ENCODE measurements at places on chromosomes 5 and 9.

- H3K27ac ChIP-seq = peak overlapping the region; percentile 95
- peak overlapping the region; percentile 71 for H3K4me3 ChIP-seq
- DNase-seq = peak; percentile 83
- H3K27me3 ChIP-seq = peaks cover 17% of the 10 kb centered on the region
- peaks cover 58% of the 10 kb centered on the region for H3K4me1 ChIP-seq
- peaks cover 3% of the 10 kb centered on the region for H3K36me3 ChIP-seq
Observed at GRCh38 chr5:6827526-6828219, 114.4 kb downstream of the TENT4A start.

GRCh38 chr5:140561753-140562523, 2.5 kb downstream of the APBB3 start:
- peaks cover 14% of the 10 kb centered on the region for H3K36me3 ChIP-seq
- peaks cover 33% of the 10 kb centered on the region for H3K4me1 ChIP-seq

DNA sequence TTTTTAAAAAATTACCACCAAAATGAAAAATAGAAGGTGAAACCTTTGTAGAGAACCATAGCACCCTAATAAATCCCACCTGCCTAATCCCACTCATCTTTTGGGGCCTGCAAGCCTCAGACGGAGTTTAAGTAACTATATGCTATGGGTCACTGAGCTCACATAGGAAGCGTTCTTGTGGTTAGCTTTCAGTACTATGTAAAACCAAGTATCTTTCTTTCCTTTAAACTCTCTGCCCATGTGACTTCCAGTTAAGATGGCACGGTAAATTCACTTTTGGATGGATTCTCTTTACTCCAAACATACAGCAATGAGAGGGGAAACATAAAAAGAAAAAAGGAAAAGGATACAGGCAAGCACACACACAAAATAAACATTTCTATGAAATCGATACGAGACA, 50.9 kb downstream of the FANCC start:
- peak overlapping the region; percentile 81 for H3K27ac ChIP-seq
- peaks cover 40% of the 10 kb centered on the region for H3K4me1 ChIP-seq
- peaks cover 2% of the 10 kb centered on the region for H3K36me3 ChIP-seq
- H3K4me3 ChIP-seq = peak overlapping the region; percentile 29

DNA sequence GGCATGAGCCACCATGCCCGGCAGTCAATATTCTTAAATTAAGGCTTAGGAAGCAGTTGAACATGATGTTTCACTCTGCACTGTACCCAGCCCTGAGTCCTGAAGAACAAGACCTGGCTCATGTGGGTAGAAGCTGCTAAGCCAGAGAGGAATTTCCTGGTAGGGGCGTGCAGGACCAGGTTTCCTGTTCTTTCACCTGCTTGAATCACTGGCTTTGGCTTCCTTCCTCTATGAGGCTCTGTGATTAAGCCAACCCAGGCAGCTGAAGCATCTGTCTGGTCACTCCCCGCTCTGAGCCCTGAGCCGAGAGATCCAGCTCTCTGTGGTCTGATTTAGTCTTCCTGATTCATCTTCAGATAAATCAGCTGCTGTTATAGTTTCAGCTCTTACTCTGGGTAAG, 29.1 kb downstream of the CFAP77 start:
- no peak overlapping the region for H3K4me3 ChIP-seq
- peaks cover 7% of the 10 kb centered on the region for H3K4me1 ChIP-seq
- no peak overlapping the region for H3K27ac ChIP-seq

- peak overlapping the region; percentile 32 for H3K27ac ChIP-seq
- peak overlapping the region; percentile 36 for H3K4me3 ChIP-seq
- H3K4me1 ChIP-seq = peaks cover 24% of the 10 kb centered on the region
- peaks cover 3% of the 10 kb centered on the region for H3K27me3 ChIP-seq
- no peak for DNase-seq
Observed at GRCh38 chr5:171386006-171386671, 1.5 kb upstream of the NPM1 start.

GRCh38 chr9:128361986-128362646, 9.1 kb upstream of the URM1 start:
- peak; percentile 81 for DNase-seq
- peaks cover 13% of the 10 kb centered on the region for H3K4me1 ChIP-seq
- no peaks in the 10 kb centered on the region for H3K27me3 ChIP-seq
- H3K4me3 ChIP-seq = peak overlapping the region; percentile 60
- peak overlapping the region; percentile 79 for H3K27ac ChIP-seq

DNA sequence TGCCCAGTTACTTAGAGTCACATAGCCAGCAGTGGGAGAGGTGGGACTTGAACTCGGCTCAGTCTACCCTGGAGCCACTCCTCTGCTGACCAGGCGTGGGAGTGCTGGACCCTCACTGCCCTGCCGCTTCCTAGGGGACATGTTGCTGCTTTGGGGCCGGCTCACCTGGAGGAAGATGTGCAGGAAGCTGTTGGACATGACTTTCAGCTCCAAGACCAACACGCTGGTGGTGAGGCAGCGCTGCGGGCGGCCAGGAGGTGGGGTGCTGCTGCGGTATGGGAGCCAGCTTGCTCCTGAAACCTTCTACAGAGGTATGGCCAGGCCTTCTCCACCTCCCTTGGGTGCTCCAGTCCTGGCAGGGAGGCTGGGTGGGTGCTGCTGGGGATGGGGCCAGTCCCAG, 3.4 kb upstream of the CACFD1 start:
- H3K4me1 ChIP-seq = peaks cover 2% of the 10 kb centered on the region
- H3K27me3 ChIP-seq = peaks cover 16% of the 10 kb centered on the region
- no peak overlapping the region for H3K4me3 ChIP-seq
- no peak for DNase-seq
- H3K27ac ChIP-seq = no peak overlapping the region

DNA sequence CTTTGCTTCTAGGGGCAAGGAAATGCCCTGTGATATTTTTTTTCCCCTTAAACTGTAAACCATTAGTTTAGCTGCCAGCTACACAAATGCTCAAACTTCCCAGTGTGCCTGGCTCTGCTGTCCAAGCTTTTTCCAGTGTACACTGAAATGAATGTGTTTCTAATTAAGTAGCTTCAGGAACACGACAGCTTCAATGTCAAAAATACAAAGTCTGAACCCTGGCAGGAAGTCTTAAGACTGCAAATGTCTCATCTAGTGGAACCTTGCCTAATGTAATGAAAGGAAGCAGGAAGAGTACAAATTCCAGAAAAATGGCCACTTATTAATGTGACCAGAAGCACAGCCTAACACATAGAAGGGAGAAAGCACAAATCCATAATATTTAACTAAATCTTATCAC, 255.2 kb downstream of the CRB2 start:
- no peaks in the 10 kb centered on the region for H3K36me3 ChIP-seq
- H3K4me1 ChIP-seq = no peaks in the 10 kb centered on the region
- H3K27me3 ChIP-seq = no peaks in the 10 kb centered on the region

DNA sequence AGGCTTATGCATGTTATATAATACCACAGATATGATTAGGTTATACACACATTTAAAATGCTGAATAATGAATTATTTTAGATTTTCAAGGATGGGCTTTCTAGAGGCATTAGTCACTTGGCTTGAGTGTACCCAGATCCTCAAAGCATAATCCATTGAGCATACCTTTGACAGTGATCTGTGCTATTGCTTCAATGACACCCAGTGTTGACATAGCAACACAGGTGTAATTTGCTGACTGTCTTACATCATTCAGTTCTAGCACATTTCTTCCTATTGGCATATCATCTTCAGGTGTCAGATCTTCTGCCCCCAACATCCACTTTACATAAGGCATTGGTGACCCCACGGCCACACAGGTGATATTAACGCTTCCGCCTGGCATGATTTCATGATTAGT, 721.5 kb upstream of the DMAC1 start:
- peaks cover 2% of the 10 kb centered on the region for H3K27me3 ChIP-seq
- DNase-seq = no peak
- H3K27ac ChIP-seq = no peak overlapping the region

GRCh38 chr5:7261049-7261448, 134.9 kb upstream of the ADCY2 start:
- no peaks in the 10 kb centered on the region for H3K27me3 ChIP-seq
- H3K27ac ChIP-seq = no peak overlapping the region
- H3K4me3 ChIP-seq = no peak overlapping the region
- DNase-seq = no peak
- no peaks in the 10 kb centered on the region for H3K36me3 ChIP-seq

DNA sequence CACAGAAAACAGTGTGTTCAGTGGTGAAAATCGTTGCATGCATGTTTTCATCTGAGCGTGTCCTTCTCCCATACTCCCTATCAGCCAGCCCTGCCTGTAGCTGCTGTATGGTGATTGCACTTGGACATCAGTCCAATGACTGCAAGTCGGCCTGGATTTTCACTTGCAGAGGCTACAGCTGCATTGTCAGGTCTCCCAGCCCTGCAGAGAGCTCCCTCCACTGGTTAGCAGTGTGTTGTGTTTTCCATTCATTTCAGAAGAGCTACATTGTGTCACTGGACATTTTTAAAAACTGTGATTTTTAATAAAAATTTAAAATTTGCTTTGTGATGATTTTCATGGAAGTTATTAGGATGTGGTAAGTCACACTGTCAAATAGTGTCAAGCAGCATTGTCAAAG, 96.6 kb downstream of the SYK start:
- peaks cover 4% of the 10 kb centered on the region for H3K27me3 ChIP-seq
- H3K4me1 ChIP-seq = no peaks in the 10 kb centered on the region
- no peak overlapping the region for H3K27ac ChIP-seq
- no peak overlapping the region for H3K4me3 ChIP-seq
- no peaks in the 10 kb centered on the region for H3K36me3 ChIP-seq

DNA sequence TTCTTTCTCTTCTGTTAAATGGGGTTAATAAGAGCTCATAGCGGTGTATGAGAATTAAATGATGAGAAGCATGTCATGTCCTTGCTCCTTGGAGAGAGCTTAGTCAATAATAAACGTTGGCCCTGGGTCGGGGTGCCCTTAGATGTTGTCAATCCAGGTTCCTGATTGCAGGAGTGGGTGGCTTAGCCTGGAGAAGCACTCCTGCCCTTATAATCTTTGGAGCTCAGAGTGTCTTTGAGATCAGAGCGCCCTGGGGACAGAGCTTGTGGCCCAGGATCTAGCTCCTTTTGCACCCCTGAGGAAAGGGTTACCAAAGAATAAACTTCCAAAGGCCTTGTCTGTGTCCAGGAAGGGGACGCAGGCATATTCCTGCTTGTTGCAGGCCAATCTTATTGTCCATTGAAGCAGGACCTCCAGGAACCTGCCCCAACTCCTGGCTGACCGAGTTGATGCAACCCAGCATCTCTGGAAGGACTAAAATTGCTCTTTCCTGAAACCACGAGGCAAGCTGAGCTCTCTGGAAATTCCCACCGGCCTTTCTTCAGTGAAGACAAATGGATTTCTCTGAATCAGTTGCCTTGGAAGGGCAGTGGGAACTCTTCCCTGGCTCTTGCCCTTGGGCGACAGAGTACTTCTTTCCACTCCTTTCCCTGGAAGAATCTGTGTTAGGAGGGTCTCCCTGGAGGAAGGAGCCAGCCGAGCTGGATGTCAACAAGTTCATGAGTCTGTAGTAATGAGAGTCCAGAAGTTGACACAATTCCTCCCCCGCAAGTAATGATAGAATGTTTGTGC, 6.4 kb upstream of the AMBP start:
- no peak overlapping the region for H3K27ac ChIP-seq
- no peaks in the 10 kb centered on the region for H3K4me1 ChIP-seq
- H3K27me3 ChIP-seq = peaks cover 3% of the 10 kb centered on the region
- no peaks in the 10 kb centered on the region for H3K36me3 ChIP-seq

- DNase-seq = no peak
- H3K36me3 ChIP-seq = no peaks in the 10 kb centered on the region
- no peak overlapping the region for H3K4me3 ChIP-seq
- peaks cover 78% of the 10 kb centered on the region for H3K27me3 ChIP-seq
- peaks cover 3% of the 10 kb centered on the region for H3K4me1 ChIP-seq
- no peak overlapping the region for H3K27ac ChIP-seq
Observed at GRCh38 chr5:135052511-135053145, 18.6 kb upstream of the PITX1 start.

DNA sequence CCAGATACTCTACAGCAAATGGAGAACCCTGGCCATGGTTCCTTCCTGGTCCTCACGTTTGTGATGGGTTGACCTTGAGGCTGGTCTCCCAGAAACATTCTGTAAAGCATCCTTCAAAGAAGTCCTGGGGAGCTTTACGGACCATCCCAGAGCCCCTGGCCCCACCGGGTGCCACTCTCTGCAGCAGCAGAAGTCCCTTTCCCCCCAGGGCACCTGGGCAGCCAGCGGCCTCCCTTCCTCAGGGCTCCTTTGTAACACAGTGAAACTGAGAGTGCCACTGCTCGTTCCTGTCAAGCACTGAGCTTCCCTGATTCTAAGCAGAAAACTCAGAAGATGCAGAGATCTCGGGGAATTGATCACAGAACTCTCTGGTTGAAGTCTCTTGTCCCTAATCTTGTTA, 104.3 kb downstream of the ENTREP1 start:
- no peak overlapping the region for H3K27ac ChIP-seq
- no peaks in the 10 kb centered on the region for H3K27me3 ChIP-seq
- no peak overlapping the region for H3K4me3 ChIP-seq
- H3K36me3 ChIP-seq = no peaks in the 10 kb centered on the region

DNA sequence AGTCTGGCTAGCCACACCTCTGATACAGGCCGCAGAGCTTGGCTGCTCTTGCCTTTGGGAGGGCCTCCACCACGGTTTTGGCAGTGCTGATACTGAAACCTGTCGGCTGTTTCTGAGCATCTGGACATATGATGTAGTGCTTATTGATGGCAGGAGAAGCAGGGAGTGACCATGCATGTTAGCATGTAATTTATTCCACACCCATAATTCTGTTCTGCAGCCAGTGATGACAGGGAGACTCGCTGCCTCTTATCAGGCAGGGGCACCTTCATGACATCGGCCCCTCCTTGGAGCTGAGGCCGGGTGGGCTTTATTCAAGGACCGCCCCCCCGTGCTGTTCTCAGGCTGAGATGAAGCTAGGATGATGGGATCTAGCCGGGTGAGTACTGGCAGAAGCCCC, 49.0 kb downstream of the OLFM1 start:
- H3K4me3 ChIP-seq = no peak overlapping the region

DNA sequence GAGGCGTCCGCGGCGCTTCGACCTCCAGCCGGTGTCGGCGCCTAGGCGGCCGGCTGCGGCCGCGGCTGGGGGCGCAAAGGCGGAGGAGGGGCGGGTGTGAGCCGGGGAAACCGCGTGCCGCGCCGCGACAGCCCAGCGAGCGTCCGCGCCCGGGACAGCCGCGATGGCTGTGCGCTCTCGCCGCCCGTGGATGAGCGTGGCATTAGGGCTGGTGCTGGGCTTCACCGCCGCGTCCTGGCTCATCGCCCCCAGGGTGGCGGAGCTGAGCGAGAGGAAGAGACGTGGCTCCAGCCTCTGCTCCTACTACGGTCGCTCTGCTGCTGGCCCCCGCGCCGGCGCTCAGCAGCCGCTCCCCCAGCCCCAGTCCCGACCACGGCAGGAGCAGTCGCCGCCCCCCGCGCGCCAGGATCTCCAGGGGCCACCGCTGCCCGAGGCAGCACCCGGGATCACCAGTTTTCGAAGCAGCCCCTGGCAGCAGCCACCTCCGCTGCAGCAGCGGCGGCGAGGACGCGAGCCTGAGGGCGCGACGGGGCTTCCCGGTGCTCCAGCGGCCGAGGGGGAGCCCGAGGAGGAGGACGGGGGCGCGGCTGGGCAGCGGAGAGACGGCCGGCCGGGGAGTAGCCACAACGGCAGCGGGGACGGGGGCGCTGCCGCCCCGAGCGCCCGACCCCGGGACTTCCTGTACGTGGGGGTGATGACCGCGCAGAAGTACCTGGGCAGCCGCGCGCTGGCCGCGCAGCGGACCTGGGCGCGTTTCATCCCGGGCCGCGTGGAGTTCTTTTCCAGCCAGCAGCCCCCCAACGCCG, 605 bp downstream of the CHSY3 start:
- no peak overlapping the region for H3K27ac ChIP-seq
- no peak for DNase-seq
- H3K4me1 ChIP-seq = peaks cover 14% of the 10 kb centered on the region

GRCh38 chr5:167205881-167206280, 1085.6 kb upstream of the WWC1 start:
- H3K27ac ChIP-seq = no peak overlapping the region
- no peaks in the 10 kb centered on the region for H3K4me1 ChIP-seq
- no peaks in the 10 kb centered on the region for H3K36me3 ChIP-seq
- no peaks in the 10 kb centered on the region for H3K27me3 ChIP-seq

Data from activated CD8-positive, alpha-beta memory T cell treated with anti-CD3 and anti-CD28 coated beads, Interleukin-2, amount 10 ng/mL, durations not matched to agents 7 days and 5 days (primary cell).